ENCODE measurements at places on chromosomes 13 and 19.
A peak's percentile ranks its signal among the peaks of the same experiment; 100 is the strongest.

DNA sequence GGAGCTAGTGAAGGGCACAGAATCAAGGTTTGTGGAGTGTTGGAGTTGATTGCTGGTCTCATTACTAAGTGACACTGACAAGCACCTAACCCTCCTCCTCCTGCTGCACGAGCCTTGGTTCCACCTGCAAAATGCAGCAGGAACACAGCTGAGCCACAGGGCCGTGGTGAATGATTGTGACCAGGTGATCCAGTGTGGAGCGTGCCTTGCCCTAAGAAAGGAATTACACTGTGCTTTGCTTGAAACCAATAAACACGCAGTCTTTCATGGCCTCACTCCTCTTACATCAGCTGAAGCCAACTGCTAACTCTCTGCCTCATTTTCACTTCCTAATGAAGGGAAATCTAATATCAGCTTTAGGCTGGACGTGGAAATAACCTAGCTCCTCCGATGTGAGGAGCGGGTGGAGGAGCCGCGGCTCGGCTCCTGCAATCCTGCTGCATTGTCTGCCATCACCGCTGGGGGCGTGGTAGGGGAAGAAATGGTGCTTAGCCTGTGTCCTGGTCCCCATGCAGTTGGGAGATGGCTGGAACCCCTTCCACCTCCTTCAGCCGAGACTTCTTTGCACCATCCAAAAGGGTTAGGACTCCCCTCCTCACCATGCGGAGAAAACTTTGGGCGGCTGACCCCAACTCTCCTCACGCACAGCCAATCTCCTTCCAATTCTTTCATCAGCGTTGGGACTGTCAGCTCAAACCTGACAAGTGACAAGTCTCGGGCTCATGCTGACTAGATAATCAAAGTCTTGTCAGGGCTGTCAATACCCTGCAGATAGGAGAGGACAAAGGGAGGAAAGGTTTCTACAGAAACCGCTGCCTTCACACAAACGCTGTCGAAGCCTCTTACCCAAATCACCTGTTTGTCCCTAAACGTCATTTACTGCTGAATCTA is 427.9 kb downstream of the ZNF536 start:
- no peak for DNase-seq

DNA sequence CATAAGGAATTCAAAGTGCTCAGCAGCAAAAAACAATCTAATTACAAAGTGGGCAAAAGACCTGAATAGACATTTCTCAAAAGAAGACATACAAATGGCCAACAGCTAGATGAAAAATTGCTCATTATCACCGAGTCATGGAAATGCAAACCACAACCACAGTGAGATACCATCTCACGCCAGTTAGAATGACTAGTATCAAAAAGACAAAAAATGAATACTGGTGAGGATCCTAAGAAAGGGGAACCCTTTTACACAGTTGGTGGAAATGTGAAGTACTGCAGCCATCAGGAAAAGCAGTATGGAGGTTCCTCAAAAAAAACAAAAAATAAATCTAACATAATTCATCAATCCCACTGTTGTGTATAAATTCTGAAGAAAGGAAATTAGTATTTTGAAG is 1206.1 kb downstream of the EFNB2 start:
- no peak for DNase-seq

GRCh38 chr19:29564574-29565005 is 38.8 kb downstream of the VSTM2B start:
- DNase-seq, result no peak

DNA sequence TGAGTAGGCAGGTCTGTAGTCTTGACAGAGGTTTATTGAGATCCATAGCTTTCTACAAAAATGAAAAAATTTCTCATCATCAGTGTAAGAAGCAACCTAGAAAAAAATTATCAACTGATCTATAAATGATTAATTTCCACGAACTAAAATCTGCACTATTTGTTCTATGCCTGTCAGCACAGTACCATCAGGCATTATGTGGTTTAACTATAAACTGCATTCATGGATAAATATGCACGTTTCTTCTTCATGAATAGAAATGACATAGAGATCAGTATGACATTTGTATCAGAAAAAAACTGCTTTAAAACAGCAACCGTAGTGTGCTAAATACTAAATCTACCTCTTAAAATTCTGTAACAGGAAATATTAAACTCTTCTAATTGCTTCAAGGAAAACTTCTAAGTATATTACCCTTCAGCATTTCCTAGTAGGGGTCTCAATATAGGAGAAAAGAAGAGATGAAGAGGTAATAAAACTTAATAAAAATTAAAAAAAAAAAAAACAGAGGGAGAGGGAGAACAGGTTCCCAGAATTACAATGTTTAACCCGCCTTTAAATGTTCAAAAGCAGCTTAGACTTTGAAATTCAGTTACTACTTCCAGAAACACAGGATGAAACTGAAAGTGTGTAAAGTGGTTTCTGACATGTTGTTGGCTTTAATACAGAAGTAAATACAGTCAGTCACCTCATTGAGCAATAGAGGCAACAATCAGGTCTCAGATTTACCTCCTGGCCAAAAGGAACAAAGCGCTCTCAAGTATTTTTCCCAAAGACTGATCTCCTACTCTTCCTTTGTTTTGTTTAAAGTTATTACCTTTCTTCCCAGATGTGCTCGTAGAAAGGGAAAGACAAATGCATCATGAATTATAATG is 144.4 kb downstream of the DIAPH3 start:
- peak; percentile 6 for DNase-seq

DNA sequence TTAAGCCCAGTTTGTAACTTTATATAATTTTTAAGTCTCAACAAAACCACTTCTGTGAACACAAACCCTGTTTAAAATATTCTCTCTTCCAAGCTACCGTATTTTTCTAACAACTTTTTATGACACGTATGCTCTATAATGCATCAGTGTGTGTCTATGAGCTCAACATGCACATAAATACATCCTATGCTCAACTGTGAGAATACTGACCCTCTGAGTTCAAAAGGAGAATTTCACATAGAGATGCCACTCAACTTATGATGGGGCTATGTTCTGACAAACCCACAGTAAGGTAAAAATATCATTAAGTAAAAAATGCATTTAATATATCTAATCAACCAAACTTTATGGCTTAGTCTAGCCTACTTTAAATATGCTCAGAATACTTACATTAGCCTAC is 1139.7 kb upstream of the SPRY2 start:
- DNase-seq, result no peak

DNA sequence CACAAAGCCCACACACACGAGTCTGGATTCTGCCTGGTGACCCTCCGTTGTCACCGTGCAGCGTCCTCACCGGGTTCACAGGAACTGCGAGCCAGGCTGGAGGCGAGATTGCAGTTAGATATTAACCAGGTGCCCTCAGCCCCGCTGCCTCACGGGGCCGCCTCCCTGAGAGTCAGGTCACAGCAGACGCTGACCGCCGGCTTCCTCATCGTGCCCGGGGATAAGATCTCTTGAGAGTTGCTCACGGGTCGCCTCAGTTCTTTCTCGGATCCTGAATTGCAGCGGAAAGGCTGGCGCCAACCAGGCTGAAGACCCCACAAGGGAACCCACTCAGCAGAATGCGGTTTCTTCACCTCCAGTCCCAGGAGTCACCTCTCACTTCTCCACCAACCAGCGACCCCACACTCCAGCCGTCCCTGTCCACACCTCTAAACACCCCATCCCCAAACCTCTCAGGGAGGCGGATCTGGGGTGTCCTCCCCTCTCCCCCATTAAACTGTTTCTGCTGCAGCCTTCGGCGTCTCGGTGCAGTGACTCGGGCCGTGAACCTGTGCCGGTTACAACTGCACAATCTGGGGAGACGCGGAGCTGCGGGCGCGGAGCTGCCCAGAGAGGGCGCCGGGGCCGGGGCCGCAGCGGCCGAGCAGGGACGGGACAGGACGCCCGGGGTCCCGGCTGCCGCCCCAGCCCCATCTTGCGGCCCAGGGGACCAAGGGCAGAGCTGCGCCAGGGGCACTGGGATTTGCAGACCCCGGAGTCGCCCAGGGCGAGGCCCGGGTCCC is 591 bp downstream of the ZNF823 start:
- DNase-seq, result no peak

- no peak for DNase-seq
These were observed 17.1 kb upstream of the LATS2 start for GRCh38 chr13:21078501-21078900.

DNA sequence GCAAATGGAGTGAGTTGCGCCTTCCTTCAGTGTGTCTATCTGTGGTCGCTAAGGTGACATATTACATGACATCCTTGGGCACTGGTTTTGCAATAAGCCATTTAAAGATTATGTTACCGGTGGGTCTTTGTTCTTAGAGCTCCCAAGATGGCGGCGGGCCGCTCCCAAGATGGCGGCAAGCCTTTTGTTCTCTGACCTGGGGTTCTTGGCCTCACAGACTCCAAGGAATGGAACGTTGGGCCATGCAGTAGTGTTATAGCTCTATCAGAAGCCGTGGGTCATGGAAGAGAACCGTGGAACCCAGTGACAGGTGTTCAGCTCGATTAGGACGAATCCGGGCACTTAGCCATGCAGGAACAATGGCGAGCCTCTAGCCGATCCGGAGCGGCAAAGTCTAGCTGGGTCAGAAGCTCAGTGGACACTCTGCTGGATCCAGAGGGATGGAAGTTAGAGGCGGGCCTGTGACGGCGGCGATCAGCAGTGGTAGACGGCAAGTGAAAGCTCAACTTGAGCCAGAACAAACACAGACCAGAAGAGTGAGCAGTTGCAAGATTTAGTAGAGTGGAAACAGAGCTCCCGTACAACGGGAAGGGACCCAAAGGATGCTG is 188.6 kb downstream of the TEX29 start:
- no peak for DNase-seq

DNA sequence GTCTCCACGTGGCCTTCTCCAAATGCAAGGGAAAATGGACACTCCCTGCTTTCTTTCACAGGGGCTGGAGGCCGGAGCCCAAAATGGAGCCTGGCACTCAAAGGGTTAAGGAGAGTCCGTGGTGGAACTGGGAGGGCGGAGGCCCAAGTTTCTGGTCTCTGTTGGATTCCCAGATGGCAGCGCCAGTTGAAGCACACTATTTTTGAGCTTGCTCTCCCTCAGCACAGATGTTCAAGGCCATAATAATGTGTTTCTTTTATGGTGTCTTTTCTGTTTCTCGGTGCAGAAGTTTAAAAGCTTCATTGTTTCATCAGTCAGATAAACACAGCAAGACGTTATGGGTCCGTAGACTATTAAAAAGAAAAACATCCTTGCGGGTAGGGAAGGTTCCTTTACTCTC is 67.6 kb downstream of the TNFRSF19 start:
- DNase-seq, result no peak

DNA sequence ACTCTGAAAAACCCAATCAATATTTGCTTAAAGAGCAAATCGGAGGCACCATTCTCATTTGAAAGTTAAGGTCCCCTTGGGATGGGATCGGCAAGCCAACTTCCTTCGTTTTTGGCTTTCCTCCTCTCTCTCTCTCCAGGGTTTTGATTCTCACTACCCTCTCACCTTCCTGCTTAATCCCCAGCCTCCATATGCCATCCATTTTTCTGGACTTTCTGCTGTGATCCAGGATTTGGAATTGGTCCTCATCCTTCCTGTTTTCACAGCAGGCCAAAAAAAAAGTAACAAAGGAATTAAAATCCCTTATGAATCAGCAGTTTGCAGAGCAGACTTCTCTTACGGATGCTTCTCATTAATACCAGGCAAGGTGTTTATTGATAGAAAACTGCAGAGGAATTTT is 283.1 kb upstream of the TMTC4 start:
- no peak for DNase-seq

DNA sequence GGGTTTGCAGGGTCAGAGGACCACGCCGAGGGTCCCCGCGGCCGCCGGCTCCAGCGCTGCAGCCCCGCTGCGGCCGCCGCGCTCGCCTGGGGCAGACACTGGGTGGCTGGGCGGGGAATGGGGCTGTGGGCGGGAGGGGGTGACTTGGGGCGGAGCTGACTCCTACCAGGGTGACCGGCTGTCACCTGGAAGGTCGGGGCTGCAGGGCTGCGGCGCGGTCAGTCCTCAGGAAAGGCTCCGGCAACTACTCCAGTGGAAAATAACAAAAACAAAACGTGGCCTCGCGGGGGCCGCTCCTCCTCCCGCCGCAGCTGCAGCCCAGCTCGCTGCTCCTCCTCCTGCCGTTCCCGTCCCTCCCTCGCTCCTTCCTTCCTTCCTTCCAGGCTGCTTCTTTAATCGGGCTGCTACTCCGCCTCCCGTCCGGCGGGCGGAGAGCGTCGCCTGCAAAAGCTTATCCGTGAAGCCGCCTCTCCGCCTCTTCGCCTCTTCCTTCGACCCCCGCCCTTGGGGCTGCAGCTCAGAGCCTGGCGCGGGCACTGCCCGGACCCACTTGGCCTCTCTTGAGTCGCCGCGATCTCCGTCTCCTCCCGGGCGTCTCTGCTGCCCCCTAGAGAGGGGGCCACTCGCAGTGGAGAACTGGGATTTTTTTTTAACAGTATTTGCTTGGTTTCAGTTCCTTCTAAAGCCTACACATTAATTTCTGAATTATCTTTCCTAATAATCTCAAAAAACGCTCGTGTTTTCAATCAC is at the start of gene TBC1D4:
Gene TBC1D4, minus strand, starts transcription at position 100 of the 750 bp plus-strand sequence. CDS start 402 bp downstream, outside the sequence.
- DNase-seq, result peak; percentile 67

GRCh38 chr19:45492627-45493470 is 4.0 kb downstream of the RTN2 start:
- no peak for DNase-seq

DNA sequence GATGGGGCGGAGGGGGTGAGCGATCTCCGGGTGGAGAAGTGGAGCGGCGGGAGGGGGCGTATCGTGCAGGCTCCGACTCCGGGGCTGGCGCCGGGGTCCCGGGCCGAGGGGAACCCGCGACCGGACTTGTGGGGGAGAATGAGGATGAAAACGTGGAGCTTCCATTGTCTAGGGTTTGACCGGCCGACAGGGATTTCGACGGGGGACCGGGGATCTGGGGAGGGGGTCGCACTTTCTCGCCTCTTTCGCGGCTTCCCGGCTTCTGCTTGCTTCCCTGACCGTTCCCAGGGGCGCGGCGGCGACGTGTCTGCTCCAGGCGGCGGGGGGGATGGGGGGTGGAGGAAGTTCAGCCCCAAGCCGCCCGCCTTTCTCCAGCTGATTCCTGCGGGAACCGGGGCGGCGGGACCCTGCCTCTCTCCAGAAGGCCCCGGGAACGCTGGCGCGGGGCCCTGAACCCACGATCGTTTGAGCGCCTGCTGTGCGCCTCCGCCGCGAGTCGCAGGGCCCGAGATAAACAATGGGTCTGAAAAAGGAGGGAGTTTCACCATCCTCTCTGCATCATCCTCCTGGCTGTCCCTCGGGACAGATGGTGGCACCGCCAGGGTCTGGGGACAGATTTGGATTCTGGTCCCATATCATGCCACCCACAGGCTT is 790 bp downstream of the TPM4 start:
- DNase-seq, result no peak
